ENCODE measurements at places on chromosomes 16 and 17.

DNA sequence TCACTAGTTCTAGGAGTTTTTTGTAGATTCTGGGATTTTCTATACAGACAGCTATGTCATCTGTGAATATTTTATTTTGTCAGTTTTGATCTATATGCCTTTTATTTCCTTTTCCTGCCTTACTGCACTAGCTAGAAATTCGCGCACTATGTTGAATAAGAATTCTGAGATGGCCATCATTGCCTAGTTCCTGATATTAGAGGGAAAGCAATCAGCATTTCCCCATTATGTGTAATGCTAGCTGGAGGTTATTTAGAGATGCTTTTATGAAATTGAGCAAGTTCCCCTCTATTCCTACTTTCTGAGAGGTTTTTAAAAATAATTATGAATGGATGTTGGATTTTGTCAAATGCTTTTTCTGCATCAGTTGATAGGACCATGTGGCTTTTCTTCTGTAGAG lies 23.8 kb downstream of the MPRIP start:
- no peak for DNase-seq

- DNase-seq = no peak
Measured at GRCh38 chr17:37273409-37274051, 102.3 kb upstream of the C17orf78 start.

- no peak for DNase-seq
Measured at GRCh38 chr16:62503073-62503472, 466.8 kb upstream of the CDH8 start.

- no peak for DNase-seq
Measured at GRCh38 chr16:24203675-24204074, 52.5 kb upstream of the CACNG3 start.

DNA sequence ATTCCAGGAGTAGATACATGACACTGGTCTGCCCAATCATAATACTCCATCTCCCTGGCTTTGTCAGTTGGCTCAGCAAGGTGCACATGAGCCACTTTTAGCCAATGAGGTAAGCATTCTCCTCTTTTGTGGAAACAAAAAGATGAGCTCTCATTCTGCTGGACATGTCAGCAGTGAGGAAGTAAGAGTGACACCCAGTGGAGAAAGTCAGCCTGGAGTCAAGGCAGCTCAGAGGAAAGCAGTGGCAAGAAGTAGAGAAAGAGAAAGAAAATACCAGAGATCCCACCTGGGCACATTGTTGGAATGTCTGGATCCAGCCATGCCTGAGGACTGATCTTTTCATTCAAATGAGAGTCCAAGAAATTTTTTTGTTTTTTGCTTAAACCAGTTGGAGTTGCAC lies 496.9 kb upstream of the C16orf82 start:
- no peak for DNase-seq

- no peak for DNase-seq
Measured at GRCh38 chr16:80803339-80804055, 901 bp downstream of the CDYL2 start.

GRCh38 chr16:81435103-81435502 lies 9.5 kb upstream of the CMIP start:
- no peak for DNase-seq

GRCh38 chr16:89798832-89799370 lies 17.5 kb downstream of the FANCA start:
- no peak for DNase-seq

GRCh38 chr17:81577278-81578000 lies 25.3 kb upstream of the FAAP100 start:
- no peak for DNase-seq
